ENCODE measurements at places on chromosomes 4 and X. TPM values are rescaled to one million over a fixed set of nuclear protein-coding genes. Genes with fewer than 3 reads are reported as not detected.

Gene CXCR3
- total RNA-seq = not detected

Gene SULT1E1
- total RNA-seq = not detected

Gene PRSS12
- total RNA-seq = 0.42 TPM

Gene TLL1
- 0.04 TPM for total RNA-seq

DNA sequence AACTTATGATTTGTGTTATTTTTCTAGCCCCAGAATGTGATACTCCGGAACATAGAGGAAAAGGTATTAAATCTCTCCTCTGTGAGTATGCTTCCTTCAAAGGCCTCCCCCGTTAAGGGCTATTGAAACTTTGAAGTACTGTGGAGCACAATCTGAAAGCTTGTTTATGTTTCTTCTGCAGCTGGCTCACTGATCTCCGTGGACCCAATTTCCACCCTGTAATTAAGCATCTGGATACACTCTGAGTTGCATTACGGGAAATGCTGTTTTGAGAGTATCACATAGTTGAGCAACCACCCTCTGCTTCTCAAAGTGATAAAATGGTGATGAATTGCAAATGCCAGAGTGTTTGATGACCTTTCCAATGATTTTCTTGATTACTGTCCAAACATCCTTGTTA lies 296.8 kb upstream of the PABPC5 start:
- no peaks in the 10 kb centered on the region for H3K4me1 ChIP-seq
- H3K36me3 ChIP-seq = no peaks in the 10 kb centered on the region
- no peak overlapping the region for H3K4me3 ChIP-seq
- no peak for DNase-seq

DNA sequence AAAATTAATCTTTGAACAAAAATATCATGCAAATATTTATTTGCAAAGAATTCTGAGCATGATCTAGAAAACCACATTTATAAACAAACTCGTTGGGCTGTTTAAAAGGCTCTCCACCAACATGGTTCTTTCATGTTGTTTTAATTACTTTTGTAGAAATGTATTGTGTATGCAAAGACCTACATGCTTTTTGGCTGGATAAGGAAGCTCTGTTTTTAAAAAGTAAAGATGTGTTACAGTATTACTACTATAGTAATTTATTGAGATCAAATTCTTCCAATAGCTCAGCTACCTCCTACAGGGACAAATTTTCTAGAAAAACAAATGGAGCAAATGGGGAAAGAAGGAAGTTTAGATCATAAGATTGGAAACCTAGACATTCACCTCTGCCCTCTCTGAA lies 177.5 kb upstream of the TTC29 start:
- DNase-seq = no peak
- H3K27me3 ChIP-seq = no peaks in the 10 kb centered on the region
- no peak overlapping the region for H3K4me3 ChIP-seq
- no peak overlapping the region for H3K27ac ChIP-seq
- peaks cover 11% of the 10 kb centered on the region for H3K4me1 ChIP-seq
- H3K36me3 ChIP-seq = no peaks in the 10 kb centered on the region

DNA sequence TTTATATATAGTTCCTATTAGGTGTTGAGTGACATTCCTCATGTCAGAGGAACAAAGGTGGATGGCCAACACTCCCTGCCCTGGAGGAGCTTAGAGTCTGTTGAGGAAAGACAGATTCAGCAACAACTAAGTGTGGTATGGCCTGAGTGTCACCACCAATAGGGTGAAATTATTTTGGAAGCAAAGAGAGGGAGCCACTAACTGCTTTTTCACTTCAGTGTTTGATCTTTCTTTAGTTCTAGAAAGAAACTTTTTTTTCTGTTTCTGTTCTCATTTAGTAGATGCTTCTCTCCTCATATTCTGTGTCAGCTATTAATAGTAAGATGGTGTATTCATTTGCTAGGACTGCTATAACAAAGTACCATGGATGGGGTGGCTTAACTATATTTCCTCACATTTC lies 81.5 kb downstream of the ARX start:
- no peaks in the 10 kb centered on the region for H3K36me3 ChIP-seq
- H3K27me3 ChIP-seq = no peaks in the 10 kb centered on the region
- H3K4me1 ChIP-seq = no peaks in the 10 kb centered on the region
- DNase-seq = no peak
- no peak overlapping the region for H3K27ac ChIP-seq

GRCh38 chr4:151835467-151835866 lies 74.7 kb upstream of the GATB start:
- no peak overlapping the region for H3K27ac ChIP-seq
- H3K4me3 ChIP-seq = no peak overlapping the region
- no peaks in the 10 kb centered on the region for H3K4me1 ChIP-seq
- H3K36me3 ChIP-seq = no peaks in the 10 kb centered on the region

GRCh38 chr4:127214016-127214415 lies 418.7 kb upstream of the INTU start:
- no peaks in the 10 kb centered on the region for H3K27me3 ChIP-seq
- H3K36me3 ChIP-seq = no peaks in the 10 kb centered on the region
- H3K4me1 ChIP-seq = no peaks in the 10 kb centered on the region
- no peak for DNase-seq

- DNase-seq = peak; percentile 2
- H3K27me3 ChIP-seq = no peaks in the 10 kb centered on the region
- no peaks in the 10 kb centered on the region for H3K4me1 ChIP-seq
- H3K36me3 ChIP-seq = no peaks in the 10 kb centered on the region
These were observed 140.3 kb upstream of the ZXDB start for GRCh38 chrX:57451426-57452020.

DNA sequence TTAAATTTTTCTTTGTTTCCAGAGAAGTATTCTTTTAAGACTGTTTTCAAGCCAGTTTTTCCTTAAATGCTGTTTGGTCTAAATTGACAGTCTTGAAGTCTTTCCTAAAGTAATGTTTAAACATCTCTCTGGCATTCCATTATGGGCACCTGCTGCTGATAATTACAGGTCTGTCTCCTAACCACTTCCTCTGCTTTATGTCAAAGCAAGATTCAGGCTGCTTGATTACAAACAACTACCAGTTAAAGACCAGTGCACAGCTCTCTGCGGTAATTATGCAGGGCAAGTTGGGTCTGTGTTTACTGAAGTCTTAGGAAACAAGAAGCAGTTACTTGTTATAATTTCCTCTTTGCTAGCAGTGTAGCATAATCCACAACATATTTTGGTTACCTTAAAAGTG lies 17.6 kb downstream of the UNC5C start:
- H3K27me3 ChIP-seq = no peaks in the 10 kb centered on the region
- peak; percentile 37 for DNase-seq
- peaks cover 61% of the 10 kb centered on the region for H3K4me1 ChIP-seq
- H3K27ac ChIP-seq = peak overlapping the region; percentile 66

DNA sequence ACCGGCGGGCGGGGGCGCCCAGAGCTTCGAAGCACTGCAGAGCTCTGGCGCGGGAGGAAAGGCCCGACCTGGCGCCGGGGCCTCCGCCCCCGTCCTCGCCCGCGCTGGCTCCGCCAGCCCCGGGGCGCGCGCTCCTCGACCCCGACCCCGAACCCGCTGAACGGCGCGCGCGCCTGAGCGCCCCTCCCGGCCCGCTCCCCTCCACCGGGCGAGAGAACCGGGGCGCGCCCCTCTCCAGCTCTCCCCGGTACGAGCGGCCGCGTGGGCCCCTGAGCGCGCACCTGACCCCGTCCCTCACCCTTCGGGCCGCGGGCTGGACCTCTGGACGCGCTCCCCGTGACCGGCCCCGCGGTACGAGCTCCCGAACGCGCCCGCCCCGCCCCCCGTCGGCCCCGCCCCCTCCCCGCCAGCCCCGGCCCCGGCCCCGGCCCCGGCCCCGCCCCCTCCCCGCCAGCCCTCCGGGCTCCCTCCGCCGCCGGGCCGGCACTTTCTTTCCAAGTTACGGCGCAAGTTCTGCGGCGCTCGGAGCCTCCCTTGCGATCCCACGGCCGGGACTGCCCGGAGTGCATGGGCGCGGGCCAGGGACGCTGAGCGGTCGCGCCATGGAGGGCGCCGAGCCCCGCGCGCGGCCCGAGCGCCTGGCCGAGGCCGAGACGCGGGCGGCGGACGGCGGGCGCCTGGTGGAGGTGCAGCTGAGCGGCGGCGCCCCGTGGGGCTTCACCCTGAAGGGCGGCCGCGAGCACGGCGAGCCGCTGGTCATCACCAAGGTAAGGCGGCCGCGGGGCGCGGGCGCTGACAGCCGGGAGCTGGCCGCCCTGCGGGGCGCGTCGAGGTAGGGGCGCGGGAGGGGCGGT lies at the start of gene SHROOM2:
TSS of gene SHROOM2 (plus strand) at position 486 of the 854 bp plus-strand sequence. CDS start at position 603, 117 bp downstream.
- H3K36me3 ChIP-seq = no peaks in the 10 kb centered on the region
- no peaks in the 10 kb centered on the region for H3K27me3 ChIP-seq
- peak within 1 kb of the TSS; percentile 89 for H3K4me3 ChIP-seq
- peak within 1 kb of the TSS; percentile 91 for H3K27ac ChIP-seq
- peaks cover 17% of the 10 kb centered on the region for H3K4me1 ChIP-seq

DNA sequence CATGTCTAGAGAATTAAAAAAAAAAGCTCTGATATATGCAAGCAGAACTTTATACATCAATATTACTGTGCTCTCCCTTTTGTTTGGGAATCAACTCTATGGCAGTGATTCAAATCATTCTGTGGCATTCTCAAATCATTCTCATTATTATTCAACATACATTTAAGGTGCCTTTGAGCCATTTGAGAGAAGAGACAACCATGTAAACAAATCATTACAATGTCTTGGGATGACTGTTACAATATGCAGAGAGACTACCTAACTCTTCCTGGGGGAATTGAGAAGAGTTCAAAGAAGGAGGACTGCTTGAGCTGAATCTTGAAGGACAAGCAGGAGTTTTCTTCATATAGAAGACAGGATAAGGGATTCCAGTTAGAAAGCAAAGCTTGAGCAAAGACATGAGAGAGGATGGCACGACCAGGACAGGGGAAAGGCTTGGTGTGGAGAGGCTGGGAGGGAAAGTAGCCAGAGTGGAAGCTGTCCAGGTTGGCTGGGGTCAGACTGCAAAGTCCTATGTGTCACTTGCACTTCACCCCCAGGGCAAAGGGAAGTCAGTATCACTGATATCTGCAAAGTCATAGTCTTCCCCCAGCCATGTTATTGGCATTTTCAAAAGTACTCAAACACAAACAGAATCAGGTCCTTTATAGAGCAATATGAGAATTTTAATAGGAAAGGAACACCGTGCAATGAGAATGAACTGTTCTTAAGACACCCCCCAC lies 9.0 kb downstream of the SEC24D start:
- H3K27ac ChIP-seq = no peak overlapping the region
- H3K27me3 ChIP-seq = no peaks in the 10 kb centered on the region
- no peaks in the 10 kb centered on the region for H3K4me1 ChIP-seq

- no peak for DNase-seq
- H3K27ac ChIP-seq = no peak overlapping the region
- no peaks in the 10 kb centered on the region for H3K36me3 ChIP-seq
- H3K27me3 ChIP-seq = no peaks in the 10 kb centered on the region
- H3K4me3 ChIP-seq = no peak overlapping the region
These were observed 126.7 kb upstream of the STX18 start for GRCh38 chr4:4668355-4669210.

DNA sequence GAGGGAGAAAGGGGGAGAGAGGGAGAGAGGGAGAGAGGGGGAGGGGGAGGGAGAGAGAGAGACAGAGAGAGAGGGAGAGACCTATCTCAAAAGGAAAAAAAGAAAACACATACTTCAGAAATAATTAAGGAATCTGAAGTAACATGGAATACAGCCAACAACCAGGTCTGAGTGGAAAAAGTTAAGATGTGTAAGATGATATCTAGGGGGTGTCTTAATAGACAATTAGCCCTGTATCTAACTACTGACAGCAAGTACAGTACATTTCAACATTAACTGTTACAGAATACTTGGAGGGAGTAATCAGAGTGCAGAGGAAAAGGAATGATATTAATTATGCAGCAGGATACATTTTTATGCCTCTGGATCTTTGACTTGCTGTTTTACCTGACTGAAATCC lies 22.4 kb downstream of the NUP54 start:
- H3K36me3 ChIP-seq = peaks cover 48% of the 10 kb centered on the region
- H3K27ac ChIP-seq = no peak overlapping the region
- no peak for DNase-seq
- no peaks in the 10 kb centered on the region for H3K4me1 ChIP-seq
- no peak overlapping the region for H3K4me3 ChIP-seq

DNA sequence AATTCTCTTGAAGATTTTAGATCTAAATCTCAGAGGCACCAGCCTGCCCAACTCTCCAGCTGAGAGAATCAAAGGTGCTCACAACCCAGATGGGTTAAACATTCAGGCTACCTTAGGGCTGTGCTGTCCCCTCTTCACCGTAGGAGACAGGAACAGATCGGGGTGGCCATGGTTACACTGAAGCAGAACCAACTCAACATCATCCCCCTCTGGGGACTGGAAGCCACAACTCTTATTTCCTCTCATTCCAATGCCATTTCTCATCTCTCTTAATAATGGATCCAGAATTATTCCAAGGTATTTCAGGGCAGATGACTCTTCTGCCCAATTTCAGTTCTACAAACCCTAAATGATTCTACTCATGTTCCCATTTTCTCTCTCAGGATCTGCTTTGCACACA lies 109.7 kb downstream of the NKX6-1 start:
- no peaks in the 10 kb centered on the region for H3K27me3 ChIP-seq
- DNase-seq = no peak
- H3K36me3 ChIP-seq = no peaks in the 10 kb centered on the region
- no peak overlapping the region for H3K4me3 ChIP-seq
- H3K4me1 ChIP-seq = no peaks in the 10 kb centered on the region

DNA sequence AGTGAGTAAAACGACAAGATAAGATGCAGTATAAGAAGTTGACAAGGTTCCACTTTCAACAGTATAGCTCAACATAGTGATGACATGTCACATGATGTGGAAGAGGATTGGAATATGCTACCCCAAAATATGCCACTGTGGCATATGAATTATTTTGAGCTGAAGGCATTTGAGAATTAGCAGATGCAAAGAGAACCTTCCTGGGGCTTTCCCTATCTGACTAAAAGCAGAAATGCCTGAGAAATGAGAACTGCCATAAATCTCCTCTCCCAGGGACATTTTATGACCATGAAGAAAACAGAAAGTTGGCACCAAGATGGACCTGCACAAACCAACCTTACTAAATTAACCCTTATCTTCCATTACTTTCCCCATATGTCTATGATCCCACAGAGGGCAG lies 24.8 kb downstream of the CDKN2AIP start:
- no peak overlapping the region for H3K4me3 ChIP-seq
- no peak overlapping the region for H3K27ac ChIP-seq
- H3K36me3 ChIP-seq = no peaks in the 10 kb centered on the region

DNA sequence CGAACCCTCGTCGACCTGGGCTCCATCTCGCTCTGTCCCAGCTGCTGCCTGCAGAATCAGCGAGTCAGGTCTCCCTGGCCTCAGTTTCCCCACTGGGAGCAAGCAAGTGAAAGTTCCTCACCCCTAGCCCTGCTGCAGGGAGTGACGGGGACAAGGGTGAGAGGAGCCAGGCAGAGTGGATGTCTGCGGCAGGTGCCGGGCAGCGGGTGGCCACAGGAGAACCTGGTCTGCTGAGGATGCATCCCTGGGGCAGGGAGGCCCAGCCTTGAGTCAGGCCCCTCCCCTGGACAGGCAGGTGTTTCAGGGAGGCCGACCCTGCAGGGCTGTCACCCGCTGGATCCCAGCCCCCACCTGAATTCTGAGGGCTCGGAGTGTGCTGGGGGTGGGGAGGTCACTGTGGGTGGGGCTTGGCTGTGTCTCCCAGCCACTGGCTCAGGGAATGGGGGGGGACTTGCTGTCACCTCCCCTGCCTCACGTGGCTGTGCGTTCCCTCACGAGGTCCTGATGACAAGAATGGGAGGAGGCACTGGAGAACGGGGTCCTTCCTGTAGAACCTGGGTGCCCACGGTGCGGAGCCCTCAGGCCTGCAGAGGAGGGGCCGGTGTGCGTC lies 33.2 kb downstream of the LRPAP1 start:
- H3K4me1 ChIP-seq = peaks cover 5% of the 10 kb centered on the region
- peaks cover 6% of the 10 kb centered on the region for H3K36me3 ChIP-seq
- no peak overlapping the region for H3K27ac ChIP-seq
- H3K4me3 ChIP-seq = no peak overlapping the region
- no peak for DNase-seq

All from cardiac muscle cell (in vitro differentiated cells and primary cell).